ENCODE measurements at places on chromosomes 16 and 17.

GRCh38 chr16:55508941-55509931, at the start of gene LPCAT2:
LPCAT2 (plus strand) TSS chr16:55509072; CDS start chr16:55509182, 110 bp downstream.
- no peak for DNase-seq

- no peak for DNase-seq
Observed at GRCh38 chr17:57368637-57369336, 112.5 kb downstream of the MSI2 start.

- peak; percentile 45 for DNase-seq
Observed at GRCh38 chr16:1338119-1338730, 4.8 kb downstream of the BAIAP3 start.

DNA sequence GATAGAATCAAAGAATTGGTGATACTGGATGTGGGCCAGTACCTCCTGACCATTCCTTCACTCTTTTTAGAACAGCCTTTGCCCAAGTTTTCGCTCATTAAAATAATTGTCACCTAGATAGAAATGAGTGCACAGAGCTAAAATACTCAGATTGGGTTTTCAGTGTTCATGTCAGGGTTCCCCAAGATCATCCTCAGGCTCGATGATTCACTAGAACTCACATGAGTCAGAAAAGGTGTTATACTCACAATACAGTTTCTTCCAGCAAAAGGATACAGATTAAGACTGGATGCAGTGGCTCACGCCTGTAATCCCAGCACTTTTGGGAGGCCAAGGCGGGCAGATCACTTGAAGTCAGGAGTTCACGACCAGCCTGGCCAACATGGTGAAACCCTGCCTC, 19.9 kb downstream of the ERCC4 start:
- DNase-seq: no peak

- DNase-seq: no peak
Observed at GRCh38 chr16:50351952-50352351, 16.8 kb downstream of the BRD7 start.

DNA sequence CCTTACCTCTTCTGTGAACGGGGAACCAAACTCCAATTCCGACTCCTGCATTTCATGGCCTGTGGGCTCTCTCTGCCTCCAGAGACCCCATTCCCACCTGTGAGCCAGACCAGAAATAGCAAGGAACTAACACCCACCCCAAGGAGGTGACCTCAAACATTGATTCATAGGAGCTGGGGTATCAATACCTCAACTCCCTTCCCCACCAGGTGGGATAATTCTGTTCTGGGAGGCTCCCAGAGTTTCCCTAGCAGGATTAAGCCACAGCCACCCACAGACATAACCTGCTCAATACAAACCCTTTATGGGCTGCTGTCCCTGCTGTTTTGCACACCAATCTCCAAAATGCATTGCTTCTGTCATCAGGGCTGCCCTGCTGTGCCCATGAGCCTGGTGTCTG, 59.6 kb upstream of the FOXF1 start:
- no peak for DNase-seq

DNA sequence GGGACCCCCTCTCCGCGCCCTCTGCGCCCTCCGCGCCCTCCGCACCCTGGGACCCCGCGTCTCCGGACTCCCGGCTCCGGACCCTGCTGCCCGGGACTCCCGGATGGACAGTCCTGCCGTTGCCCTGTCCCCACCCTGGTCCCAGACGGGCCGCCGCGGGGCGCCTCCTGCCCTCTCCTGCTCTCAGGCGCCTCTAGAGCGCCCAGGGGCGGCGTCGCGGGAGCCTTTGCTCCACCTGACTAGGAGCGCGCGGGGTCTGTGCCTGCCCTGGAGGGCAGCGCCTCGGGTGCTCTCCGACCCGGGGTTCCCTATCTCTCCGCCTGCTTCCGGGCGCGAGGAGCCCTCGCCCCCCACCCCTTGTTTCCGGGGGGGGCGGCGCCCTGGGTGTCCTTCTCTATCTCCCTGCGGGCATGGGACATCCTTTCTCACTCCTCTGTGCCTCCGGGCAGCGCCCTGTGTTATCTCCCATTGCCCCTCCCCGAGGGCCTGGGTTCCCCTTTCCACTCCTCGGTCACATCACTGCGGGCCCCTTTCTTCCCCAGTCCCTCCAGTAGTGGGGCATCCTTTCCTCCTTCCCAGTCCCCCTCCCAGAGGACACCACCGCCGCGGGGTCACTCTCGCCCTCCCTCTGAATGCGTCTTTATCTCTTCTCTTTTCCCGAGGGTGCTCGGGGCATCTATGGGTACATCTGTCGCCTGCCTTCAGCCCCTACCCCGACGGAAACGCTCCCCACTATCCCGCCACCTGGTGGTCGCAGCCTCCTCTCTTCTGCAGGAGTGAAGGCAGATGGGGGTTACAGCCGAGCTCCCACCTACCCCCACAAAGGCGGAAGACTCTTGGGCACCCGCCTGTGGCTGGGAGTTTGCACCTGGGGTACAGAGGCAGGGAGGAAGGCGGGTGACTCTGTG, 875 bp downstream of the PRKCB start:
- peak; percentile 67 for DNase-seq

GRCh38 chr17:37392024-37392590, 14.5 kb downstream of the ACACA start:
- no peak for DNase-seq

GRCh38 chr17:28328325-28328724, 6.9 kb downstream of the IFT20 start:
- DNase-seq: no peak

DNA sequence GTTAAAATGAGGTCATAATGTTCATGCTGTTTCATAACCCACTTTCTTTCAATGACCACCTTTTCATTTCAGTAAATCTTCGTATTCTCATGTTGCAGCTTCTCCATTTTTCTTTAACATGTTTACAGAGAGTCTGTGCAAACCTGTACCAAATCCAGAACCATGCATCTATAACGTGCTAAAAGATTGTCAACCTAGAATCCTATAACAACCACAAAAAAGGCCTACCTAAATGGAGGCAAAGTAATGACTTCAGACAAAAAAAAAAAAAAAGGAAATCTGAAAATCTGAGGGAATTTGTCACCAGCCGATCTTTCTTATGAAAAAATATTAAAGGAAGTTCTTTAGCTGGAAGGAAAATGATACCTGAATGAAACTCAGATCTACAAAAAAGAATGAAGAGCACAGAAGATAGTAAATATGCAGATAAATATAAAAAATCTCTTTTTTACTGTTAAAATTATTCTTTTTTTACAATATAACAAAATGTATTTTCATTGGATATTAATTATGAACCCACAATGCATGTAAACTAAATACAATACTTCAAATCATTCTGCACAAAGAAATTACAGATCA, 1.4 kb upstream of the SLFN11 start:
- DNase-seq: no peak

GRCh38 chr17:35496451-35497290, 40.8 kb downstream of the SLFN12L start:
- no peak for DNase-seq

GRCh38 chr17:75159196-75160031, 5.1 kb upstream of the JPT1 start:
- peak; percentile 1 for DNase-seq

- DNase-seq: no peak
Observed at GRCh38 chr17:40793832-40794231, 5.9 kb downstream of the KRT28 start.

GRCh38 chr17:31318298-31318801, 3.1 kb downstream of the EVI2A start:
- DNase-seq: peak; percentile 64

- no peak for DNase-seq
Observed at GRCh38 chr16:28898266-28898665, 20.0 kb downstream of the ATP2A1 start.

GRCh38 chr17:67082107-67082506, 37.8 kb downstream of the CACNG1 start:
- no peak for DNase-seq

GRCh38 chr17:14019186-14019956, 49.9 kb upstream of the COX10 start:
- DNase-seq: no peak

DNA sequence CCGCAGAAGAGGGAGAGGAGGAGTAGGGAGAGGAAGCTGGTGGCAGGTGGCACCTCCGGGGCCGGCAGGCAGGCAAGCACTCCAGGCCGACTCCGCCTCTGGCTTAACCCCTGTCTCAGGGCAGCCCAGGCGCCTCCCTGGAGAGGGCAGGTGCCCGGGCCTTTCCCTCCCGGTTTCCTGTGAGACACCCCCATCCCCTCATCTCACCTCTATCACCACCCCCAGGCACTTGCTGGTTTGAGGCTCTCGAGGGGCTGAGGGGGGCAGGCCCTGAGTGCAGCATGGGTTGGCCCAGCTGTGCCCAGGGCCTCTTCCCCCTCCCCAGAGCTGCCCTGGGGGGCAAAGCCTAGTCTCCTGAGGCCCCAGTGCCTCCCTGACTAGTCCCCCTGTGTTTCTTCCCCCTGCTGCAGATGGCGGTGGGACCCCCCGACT, 6.0 kb downstream of the DOC2A start:
- no peak for DNase-seq

- no peak for DNase-seq
Observed at GRCh38 chr16:58863042-58863441, 128.9 kb upstream of the GOT2 start.

GRCh38 chr16:2386990-2387389, 42.3 kb upstream of the CCNF start:
- DNase-seq: no peak

- no peak for DNase-seq
Observed at GRCh38 chr17:56688151-56688550, 94.7 kb downstream of the NOG start.

GRCh38 chr16:87845213-87845612, 24.1 kb downstream of the SLC7A5 start:
- DNase-seq: no peak

DNA sequence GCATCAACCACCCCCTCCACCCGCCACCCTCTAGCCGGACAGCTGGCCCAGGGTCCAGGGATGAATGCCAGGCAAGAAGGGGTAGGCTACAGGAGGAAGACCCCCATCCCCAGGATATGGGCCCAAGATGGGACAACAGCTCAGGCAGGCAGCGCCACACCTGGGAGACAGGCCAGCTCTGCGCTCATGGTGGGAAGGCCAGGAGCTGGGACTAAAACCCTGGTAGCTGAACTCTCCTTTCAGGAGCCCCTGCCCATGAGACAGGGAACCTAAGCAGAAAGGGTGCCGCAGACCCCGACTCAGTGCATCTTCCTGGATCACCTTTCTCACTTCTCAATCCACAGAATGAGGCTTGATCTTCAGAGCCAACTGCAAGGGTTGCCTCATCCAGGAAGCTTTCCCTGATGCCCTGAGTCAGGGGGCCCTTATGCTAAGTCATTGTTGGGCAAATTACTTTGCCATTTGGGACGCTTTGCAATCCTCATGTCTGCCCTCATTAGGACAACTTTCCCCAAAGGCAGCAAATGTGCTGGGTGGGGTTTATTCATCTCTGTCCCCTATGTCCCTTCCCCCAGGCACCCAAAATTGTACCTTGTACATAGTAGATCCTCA, 9.0 kb downstream of the ZDHHC1 start:
- DNase-seq: no peak

DNA sequence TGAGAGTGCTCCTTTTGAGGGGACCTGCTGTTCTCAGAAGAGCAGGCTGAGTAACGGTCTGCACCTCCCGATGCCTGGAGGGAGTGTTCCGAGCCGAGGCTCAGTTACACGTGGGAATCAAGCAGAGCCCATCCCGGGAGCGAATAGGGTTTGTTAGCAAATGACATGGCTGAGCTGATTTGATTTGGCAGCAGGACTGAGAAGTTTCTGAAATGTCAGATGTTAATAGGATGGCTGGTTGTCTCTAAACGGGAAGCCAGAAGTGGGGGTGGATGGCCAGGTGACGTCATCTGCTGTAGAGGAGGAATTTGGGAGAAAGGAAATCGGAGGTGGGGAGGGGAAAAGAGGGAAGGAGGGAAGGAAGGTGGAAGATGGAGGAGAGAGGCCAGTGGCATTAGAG, 128.0 kb downstream of the RAP1GAP2 start:
- no peak for DNase-seq

GRCh38 chr16:10981697-10982216, 37.4 kb downstream of the CLEC16A start:
- DNase-seq: peak; percentile 33

DNA sequence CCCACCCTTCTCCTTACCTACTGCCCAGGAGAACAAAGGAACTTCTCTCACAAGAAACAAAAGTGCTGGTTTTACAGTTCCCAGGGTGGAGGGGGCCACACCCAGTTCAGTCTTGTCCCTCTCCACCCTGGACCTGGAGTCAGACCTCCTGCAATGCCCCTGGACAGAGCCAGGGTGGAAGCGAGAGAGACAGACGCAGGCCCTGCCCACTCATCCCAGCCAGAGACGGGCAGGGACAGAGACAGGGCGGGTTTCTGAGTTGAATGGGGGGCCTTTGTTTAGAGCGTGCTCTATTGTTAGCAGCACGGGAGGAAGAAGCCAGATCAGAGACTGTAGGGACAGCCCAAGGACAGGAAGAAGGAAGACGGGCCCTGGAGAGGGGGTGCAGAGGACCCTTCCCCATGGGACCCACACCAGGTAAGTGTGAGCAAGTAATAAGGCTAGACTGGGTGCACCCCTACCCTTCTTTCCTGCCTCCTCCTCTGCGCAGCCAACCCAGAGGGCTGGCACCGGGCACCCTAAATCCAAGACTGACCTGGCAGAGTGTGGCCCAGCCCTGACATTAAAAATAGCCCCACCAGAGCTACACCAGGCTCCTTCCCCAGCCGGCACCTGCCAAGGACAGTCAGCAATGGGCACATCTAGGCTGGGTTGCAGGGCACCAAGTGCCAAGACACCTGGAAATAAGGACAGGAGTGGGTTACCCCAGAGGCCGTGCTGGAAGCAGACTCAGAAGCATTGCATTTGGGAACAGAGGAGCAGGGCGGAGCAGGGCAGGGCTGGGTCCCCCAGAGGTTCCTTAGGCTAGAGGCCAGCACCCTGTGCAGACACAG, 10.9 kb downstream of the JUP start:
- DNase-seq: no peak

GRCh38 chr17:28747801-28748750, 4.3 kb downstream of the TRAF4 start:
- peak; percentile 16 for DNase-seq

- no peak for DNase-seq
Observed at GRCh38 chr17:647324-648197, 67.1 kb downstream of the VPS53 start.

DNA sequence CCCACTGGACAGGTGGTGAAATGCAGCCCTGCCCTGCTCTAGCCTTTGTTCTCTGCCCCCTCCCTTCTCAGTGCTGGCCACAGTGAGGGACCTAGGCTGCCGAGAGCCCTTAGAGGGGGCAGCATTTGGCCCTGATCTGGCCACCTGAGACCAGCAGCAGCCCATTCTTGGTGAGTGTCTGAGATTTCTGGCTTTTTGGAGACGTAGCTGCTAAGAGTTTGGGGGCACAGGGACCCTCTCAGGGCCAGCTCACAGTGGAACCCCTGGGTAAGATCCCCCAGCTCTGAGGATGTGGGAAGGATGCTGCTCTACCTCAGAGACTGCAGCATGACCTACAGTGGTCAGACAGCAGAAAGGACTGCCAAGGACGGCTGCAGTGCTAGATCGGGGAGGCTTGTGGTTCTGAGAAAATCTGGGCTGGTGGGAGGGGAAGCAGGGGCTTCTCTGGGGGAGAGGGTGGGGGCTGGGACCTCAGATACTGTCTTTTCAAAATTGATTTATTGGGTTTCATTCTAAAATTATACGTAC, 13.3 kb downstream of the GRB7 start:
- DNase-seq: no peak

Measured in activated T-cell treated with anti-CD3 and anti-CD28 coated beads, Interleukin-2, amount 50 U/mL, for 1 hour (primary cell).